ENCODE measurements at places on chromosomes 4 and X. TPM values are rescaled to one million over a fixed set of nuclear protein-coding genes. Genes with fewer than 3 reads are reported as not detected.

- DNase-seq, result no peak
Measured at GRCh38 chr4:55017406-55017805, 108.0 kb downstream of the KDR start.

- no peak for DNase-seq
Measured at GRCh38 chrX:149845385-149845784, 35.6 kb upstream of the MAGEA8 start.

Gene FGA
- total RNA-seq, result not detected

Gene LONRF3
- 0.11 TPM for total RNA-seq

Gene PDZD11
- total RNA-seq, result 29.1 TPM

Gene SMPX
- total RNA-seq, result not detected

Data from H1 (cell line).